ENCODE measurements at places on chromosomes 1 and 21. TPM values are rescaled to one million over a fixed set of nuclear protein-coding genes. Genes with fewer than 3 reads are reported as not detected.

The CACHD1 gene
- total RNA-seq = 0.09 TPM

The AXDND1 gene
- total RNA-seq = not detected

The CHD5 gene
- 5.3 TPM for total RNA-seq

The SPATA46 gene
- total RNA-seq = not detected

The CSF3R gene
- 1.2 TPM for total RNA-seq

The KRTAP10-11 gene
- total RNA-seq = not detected

The S100A8 gene
- not detected for total RNA-seq
